Cortex of kidney (tissue), 1 donor: ENCODE measurements at places on chromosomes 13 and 19.

DNA sequence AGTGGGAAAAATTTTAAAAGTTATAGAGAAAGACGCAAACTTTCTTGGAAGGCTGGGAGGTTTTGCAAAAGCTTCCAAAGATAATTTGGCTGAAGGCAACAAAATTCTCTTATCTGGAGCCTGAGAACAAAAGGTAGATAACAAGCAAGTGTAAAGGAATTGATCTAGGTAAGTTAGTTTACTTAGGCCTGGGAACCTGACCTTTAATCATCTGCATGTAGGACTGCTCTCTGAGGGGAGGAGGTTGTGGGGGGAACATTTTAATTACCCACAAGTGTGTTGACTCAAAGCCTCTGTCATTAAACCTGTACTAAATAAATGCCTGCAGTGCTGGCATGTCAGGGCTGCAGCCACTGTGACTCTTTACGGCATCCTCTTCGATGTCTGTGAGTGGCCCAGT is 532.3 kb upstream of the SLITRK5 start:
- DNase-seq: no peak

DNA sequence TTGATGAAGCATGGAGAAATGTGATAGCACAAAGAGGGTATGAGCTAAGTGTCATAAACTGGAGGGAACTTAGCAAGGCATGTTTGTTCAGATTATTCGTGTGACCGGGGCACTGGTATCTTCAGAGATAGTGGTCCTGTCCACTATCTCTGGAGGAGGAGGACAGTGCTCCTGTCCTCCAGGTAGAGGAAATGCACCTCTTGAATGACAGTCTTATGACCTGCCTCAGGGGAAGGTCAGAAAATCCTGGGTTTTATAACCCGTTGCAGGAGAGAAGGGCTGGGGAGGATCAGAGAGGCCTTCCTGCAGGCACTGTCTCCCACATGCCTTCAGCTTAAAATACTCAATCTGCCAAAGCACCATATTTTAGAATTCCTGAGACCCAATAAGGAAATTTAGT is 213.5 kb upstream of the UBL3 start:
- DNase-seq: no peak

- no peak for DNase-seq
These were observed 11.2 kb upstream of the LYPD3 start for GRCh38 chr19:43476606-43477005.

DNA sequence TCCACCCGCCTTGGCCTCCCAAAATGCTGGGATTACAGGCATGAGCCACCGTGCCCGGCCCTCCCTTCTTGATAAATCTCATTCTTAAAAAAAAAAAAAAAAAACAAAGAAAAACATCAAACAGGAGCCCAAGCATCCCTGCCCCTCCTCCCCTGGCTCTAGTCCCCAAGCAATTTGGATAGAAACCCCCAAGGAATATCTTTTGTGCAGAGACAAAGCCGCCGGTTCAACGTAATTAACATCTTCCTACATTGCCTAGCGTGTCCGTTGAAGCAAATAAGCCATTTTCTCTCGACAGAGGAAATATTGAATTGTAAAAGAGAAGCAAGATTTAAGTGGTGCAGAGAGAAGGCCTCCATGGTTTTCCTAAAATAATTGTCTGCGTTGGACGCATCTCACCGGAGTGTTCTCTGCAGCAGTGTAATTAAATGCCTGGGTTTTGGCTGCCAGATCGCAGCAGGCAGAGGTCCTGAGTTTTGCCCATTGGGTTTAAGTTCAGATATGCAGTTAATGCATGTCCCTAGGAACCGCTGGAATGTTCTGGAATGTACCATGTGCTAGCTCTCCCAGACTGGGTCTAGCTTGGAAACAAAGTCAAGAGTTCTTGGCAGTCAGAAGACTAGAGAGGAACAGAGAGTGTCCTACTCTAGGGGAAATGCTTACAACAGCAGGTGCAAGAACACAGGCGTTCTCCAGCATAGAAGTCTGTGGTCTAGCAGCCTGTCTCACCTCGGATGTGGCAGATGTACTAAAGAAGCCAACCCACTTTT is 30.8 kb downstream of the PIN1 start:
- DNase-seq: no peak

- DNase-seq: no peak
These were observed 235.2 kb upstream of the SGCG start for GRCh38 chr13:22945321-22946226.

DNA sequence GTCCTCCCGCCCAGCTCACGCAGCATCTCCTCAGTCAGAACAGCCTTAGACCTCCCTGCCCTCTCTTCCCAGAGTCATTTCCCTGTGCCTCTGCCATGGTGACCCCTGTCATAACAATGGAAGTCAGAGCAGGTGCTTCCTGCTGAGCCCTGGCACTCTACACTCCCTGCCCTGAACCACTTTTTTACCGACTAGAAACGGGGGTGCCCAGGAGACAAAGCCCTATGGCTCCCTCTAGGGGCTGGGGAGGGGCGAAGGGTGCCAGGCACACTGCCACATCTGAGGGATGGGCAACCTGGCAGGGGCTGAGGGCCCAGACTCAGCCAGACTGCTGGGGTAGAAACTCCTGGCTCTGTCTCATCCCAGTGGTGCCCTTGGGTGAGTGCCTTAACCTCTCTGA is 16.4 kb downstream of the ZNF574 start:
- no peak for DNase-seq

DNA sequence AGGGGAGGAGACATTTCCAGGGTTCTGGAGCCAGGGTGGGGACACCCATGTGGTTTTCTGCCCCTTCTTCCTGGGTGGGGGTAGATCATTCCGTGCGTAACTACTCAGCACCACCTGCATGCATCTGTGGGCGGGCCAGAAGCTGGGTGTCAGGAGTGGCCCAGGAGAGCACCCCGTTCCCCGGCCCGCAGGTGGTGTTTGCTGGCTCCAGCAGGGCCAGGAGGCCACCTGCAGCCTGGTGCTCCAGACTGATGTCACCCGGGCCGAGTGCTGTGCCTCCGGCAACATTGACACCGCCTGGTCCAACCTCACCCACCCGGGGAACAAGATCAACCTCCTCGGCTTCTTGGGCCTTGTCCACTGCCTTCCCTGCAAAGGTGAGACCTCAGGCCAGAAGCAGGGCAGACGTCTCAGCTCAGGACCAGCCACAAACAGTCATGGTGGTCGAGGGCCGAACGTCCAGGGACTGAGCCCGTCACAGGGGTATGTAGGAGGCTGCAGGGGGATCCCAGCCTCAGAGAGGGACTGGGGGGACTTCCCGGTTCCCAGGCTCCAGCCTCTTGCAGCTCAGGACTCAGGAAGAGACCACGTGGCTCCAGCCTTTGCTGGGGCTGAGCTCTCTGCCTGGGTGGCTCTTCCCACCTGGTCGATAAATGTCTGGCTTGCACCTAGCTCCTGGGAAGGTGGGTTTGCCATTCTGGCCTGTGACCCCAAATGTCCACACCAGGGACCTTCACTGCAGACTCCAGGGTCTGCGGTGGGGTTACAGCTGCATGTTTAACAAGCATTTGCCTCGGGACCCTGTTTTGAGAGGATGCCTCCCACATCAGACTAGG is 1.6 kb downstream of the FSTL3 start:
- DNase-seq: no peak
